WTC11 (cell line): ENCODE measurements at places on chromosomes 5 and 9. TPM values are rescaled to one million over a fixed set of nuclear protein-coding genes. Genes with fewer than 3 reads are reported as not detected.

The ECM2 gene
- not detected in 3 replicates for total RNA-seq

GRCh38 chr9:134317790-134318414 lies 8.4 kb upstream of the RXRA start:
- H3K4me1 ChIP-seq = peaks cover 17% of the 10 kb centered on the region
- H3K27ac ChIP-seq = no peak overlapping the region
- no peaks in the 10 kb centered on the region for H3K36me3 ChIP-seq

DNA sequence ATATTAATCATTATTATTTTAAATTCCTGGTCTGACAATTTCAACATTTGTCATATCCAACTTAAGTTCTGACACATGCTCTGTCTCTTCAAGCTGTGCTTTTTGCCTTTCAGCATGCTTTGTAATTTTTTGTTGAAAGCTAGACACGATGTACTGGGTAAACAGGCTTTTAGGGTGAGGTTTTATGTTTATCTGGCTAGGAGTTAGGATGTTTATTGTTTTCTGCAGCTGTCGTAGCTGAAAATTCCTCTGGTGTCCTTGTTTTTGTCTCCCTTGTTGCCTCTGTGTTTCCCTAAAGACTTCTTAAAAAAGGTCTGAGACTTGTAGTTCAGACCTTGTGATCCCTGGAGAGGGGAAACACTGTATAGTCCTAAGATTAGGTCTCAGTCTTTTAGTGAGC lies 20.6 kb downstream of the TUT7 start:
- H3K27me3 ChIP-seq = no peaks in the 10 kb centered on the region
- peaks cover 47% of the 10 kb centered on the region for H3K36me3 ChIP-seq
- peaks cover 10% of the 10 kb centered on the region for H3K4me1 ChIP-seq
- DNase-seq = no peak
- H3K27ac ChIP-seq = no peak overlapping the region
- no peak overlapping the region for H3K4me3 ChIP-seq

GRCh38 chr9:136725612-136726011 lies 13.2 kb downstream of the DIPK1B start:
- peak overlapping the region; percentile 63 for H3K27ac ChIP-seq
- H3K4me1 ChIP-seq = peaks cover 17% of the 10 kb centered on the region
- H3K4me3 ChIP-seq = peak overlapping the region; percentile 99
- no peaks in the 10 kb centered on the region for H3K27me3 ChIP-seq
- DNase-seq = no peak

The CFAP90 gene
- 0.21 to 0.64 TPM (median 0.33 TPM) in 3 replicates for total RNA-seq

The CYSRT1 gene
- total RNA-seq = 2.8 to 3.5 TPM (median 2.9 TPM) in 3 replicates

- 0 out of 2 replicates have a peak, but pooled peaks cover 5% of the 10 kb centered on the region for H3K4me1 ChIP-seq
- no peaks in the 10 kb centered on the region for H3K36me3 ChIP-seq
- H3K27ac ChIP-seq = no peak overlapping the region
- no peak for DNase-seq
Measured at GRCh38 chr5:108660291-108660690, 87.4 kb upstream of the FER start.

DNA sequence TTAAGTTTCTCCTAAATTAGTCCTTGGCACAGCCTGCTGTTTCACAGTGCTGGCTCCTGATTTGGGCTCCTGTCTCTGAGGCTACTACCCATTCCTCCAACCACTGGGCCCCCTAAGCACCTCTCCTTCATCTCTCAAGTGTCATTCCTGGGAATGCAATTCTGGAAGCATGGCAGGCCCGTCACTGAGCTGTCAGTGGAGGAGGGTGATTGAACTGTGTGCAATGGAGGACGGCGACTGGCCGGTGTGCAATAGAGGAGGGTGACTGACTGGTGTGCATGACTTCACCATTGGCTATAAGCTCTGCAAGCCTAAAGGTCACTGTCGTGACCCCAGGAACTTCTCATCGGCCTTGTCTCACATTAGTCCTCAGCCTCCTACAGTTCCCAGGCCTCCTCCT lies 12.4 kb upstream of the IL17B start:
- H3K4me3 ChIP-seq = no peak overlapping the region
- H3K4me1 ChIP-seq = no peaks in the 10 kb centered on the region
- no peaks in the 10 kb centered on the region for H3K36me3 ChIP-seq
- no peak for DNase-seq

DNA sequence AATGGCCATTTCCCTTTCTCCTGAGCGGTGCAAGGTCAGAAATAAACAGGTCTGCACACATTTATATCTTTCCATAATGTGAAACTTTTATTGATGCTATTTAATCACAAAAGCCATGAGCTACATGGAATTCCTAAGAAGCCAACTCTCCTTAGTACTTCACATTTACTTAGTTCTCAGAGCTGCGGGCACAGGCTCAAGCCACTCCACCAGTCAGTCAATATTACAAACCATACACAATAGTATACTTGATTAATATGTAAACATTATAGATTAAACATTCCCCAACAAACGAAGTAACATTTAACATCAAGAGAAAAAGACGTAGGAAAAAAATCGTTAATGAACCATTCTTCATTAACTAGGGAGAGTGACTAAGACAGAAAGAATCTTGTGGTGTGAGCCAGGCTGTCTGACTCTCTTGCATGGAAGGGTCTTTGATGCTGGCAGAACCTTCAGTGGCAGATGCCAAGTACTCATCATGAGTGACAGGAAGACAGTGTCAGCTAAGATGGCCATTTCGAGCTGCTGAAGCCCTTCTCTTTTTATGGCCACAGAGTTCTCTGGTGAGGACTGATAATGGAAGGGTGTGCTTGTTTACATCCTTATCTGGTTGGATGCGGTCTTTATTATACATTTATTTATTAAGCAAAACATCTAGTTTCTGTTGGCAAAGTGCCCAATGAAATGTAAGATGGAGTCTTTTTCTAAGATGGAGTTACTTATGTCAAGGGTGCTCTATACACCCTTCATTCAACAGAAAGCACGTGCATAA lies 115.5 kb upstream of the TUT7 start:
- no peak overlapping the region for H3K27ac ChIP-seq
- H3K27me3 ChIP-seq = peaks cover 5% of the 10 kb centered on the region; the same call in 1 of the 2 replicates
- no peaks in the 10 kb centered on the region for H3K36me3 ChIP-seq
- DNase-seq = no peak
- H3K4me3 ChIP-seq = no peak overlapping the region

GRCh38 chr5:116256717-116257116 lies 171.9 kb downstream of the COMMD10 start:
- H3K36me3 ChIP-seq = no peaks in the 10 kb centered on the region
- no peak overlapping the region for H3K4me3 ChIP-seq
- H3K27ac ChIP-seq = no peak overlapping the region
- DNase-seq = no peak
- no peaks in the 10 kb centered on the region for H3K27me3 ChIP-seq
- peaks cover 14% of the 10 kb centered on the region for H3K4me1 ChIP-seq

DNA sequence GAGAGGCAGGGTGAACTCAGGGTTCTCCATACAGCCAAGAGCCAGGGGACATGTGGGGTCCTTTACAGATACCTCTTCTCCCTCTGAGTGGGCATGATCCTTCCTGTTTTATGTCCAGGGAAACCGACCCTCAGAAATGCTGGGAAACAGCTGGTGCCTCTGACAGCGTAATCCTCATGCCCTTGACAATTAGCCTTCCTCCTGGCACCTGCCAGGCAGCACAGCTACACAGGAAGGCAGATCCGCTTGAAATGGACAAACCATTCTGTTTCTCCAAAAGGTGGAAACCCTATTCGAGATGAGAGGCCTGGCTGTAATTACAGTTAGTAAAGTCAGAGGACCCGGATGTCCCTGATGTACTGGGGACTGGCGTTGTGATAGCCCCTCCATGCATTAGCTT lies 7.2 kb downstream of the ERGIC1 start:
- no peak overlapping the region for H3K27ac ChIP-seq
- H3K27me3 ChIP-seq = no peaks in the 10 kb centered on the region
- H3K36me3 ChIP-seq = peaks cover 7% of the 10 kb centered on the region

- no peak overlapping the region for H3K27ac ChIP-seq
- DNase-seq = no peak
- no peak overlapping the region for H3K4me3 ChIP-seq
- H3K36me3 ChIP-seq = peaks cover 14% of the 10 kb centered on the region
- H3K27me3 ChIP-seq = no peaks in the 10 kb centered on the region
- no peaks in the 10 kb centered on the region for H3K4me1 ChIP-seq
Measured at GRCh38 chr5:75384218-75384617, 47.2 kb downstream of the HMGCR start.

- DNase-seq = no peak
- no peaks in the 10 kb centered on the region for H3K27me3 ChIP-seq
- peaks cover 9% of the 10 kb centered on the region for H3K36me3 ChIP-seq
- H3K4me1 ChIP-seq = no peaks in the 10 kb centered on the region
Measured at GRCh38 chr5:15474143-15474719, 25.7 kb upstream of the FBXL7 start.

DNA sequence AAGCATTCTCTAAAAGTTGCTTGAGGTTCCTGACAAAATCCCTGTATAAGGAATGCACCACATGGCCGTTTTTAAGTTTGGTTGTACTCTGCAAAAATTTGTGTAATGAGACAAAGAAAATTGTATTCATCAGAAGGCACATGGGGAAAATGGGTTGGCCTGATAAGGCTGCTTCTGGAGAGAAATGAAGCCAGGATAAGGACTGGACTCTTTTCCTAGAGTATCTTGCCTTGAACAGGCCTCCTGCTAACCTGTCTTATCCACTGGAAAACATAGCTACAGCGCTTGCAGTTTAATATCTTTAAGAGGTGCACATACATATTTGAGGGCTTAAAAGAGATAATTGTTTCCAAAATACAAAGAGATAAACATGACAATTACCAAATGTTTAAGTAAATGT lies 41.4 kb upstream of the IFNK start:
- H3K27me3 ChIP-seq = no peaks in the 10 kb centered on the region
- no peak overlapping the region for H3K27ac ChIP-seq
- no peak overlapping the region for H3K4me3 ChIP-seq

GRCh38 chr5:32278406-32278805 lies 34.3 kb downstream of the MTMR12 start:
- no peak for DNase-seq
- H3K27me3 ChIP-seq = no peaks in the 10 kb centered on the region
- peaks cover 20% of the 10 kb centered on the region for H3K36me3 ChIP-seq
- H3K4me3 ChIP-seq = no peak overlapping the region
- peak overlapping the region; percentile 96; the same call in 1 of the 2 replicates for H3K27ac ChIP-seq
- H3K4me1 ChIP-seq = peaks cover 85% of the 10 kb centered on the region

The SLC25A48 gene
- 0.76 to 1.1 TPM (median 1.1 TPM) in 3 replicates for total RNA-seq

GRCh38 chr5:1500411-1501091 lies 23.2 kb downstream of the LPCAT1 start:
- no peak overlapping the region for H3K4me3 ChIP-seq
- DNase-seq = no peak

The LRRC19 gene
- total RNA-seq = not detected in 3 replicates

DNA sequence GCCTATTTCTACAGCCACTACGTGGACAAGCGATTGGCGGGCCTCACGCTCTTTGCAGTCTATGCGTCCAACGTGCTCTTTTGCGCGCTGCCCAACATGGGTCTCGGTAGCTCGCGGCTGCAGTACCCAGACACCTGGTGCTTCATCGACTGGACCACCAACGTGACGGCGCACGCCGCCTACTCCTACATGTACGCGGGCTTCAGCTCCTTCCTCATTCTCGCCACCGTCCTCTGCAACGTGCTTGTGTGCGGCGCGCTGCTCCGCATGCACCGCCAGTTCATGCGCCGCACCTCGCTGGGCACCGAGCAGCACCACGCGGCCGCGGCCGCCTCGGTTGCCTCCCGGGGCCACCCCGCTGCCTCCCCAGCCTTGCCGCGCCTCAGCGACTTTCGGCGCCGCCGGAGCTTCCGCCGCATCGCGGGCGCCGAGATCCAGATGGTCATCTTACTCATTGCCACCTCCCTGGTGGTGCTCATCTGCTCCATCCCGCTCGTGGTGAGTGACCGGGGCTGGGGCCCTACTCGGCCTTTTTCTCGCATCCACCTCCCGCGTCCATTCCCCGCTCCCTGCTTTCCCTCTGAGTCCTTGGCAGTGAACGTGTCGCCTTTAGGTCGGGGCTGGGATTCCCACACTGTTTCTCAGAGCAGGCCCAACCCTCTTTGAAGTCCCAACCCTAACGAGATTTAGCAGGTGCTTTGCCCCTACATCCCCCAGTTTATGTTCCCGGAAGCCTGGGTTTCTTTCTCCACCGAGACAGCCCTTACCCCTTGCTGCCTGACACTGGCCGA lies 1.8 kb downstream of the PTGER4 start:
- peak; percentile 45 for DNase-seq
- H3K27me3 ChIP-seq = peaks cover 76% of the 10 kb centered on the region
- H3K4me1 ChIP-seq = peaks cover 40% of the 10 kb centered on the region
- H3K27ac ChIP-seq = no peak overlapping the region

- H3K27ac ChIP-seq = no peak overlapping the region
- DNase-seq = no peak
- peaks cover 2% of the 10 kb centered on the region for H3K27me3 ChIP-seq
- H3K36me3 ChIP-seq = peaks cover 63% of the 10 kb centered on the region
- peaks cover 14% of the 10 kb centered on the region for H3K4me1 ChIP-seq
Measured at GRCh38 chr9:125457357-125457756, 195.7 kb downstream of the GAPVD1 start.

DNA sequence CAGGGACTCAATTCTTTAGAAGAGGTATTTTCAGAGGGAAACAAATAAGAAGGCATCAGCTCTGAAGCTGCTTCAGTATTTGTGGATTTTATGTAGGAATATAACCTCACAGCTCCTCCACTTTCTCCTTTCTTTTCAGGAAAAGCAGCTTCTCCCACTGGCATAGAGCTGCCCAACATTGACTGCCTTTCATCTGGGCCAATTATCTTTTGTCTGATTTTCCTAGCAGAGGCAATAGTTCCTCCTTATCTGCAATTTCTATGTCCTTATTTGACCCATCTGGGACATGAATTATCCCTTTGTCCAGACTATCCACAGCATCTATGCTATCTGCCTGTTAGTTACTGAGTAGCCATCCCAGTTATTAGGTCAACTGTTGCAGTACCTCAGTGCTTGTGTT lies 1671.2 kb upstream of the ACO1 start:
- no peaks in the 10 kb centered on the region for H3K4me1 ChIP-seq
- H3K4me3 ChIP-seq = no peak overlapping the region
- H3K27me3 ChIP-seq = no peaks in the 10 kb centered on the region
- H3K36me3 ChIP-seq = no peaks in the 10 kb centered on the region
- no peak for DNase-seq

- peak overlapping the region; percentile 18; the same call in 1 of the 2 replicates for H3K27ac ChIP-seq
- DNase-seq = no peak
- H3K4me1 ChIP-seq = peaks cover 56% of the 10 kb centered on the region
- H3K36me3 ChIP-seq = no peaks in the 10 kb centered on the region
- H3K27me3 ChIP-seq = no peaks in the 10 kb centered on the region; the same call in 1 of the 2 replicates
Measured at GRCh38 chr5:114447084-114447773, 85.4 kb downstream of the KCNN2 start.

DNA sequence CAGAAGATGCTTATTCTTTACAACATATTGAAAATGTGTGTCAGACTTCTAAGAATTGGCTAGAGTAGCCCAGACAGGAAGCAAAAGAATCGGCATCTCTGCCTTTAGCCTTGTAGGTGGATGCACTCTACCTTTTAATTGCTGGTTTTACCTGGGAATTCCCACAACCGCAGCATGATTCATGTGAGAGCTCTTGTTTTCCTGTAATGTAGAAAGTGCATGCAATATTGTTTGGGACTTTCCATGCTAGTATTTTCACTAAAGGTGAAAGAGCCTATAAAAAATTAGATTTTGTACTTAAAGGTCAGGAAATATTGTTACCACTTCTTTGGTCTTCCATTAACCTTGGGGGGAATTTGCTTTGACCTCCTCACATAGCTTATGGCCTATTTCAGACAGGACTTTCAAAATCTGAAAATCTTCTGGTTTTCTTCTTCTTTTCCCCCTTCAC lies 89.8 kb downstream of the NTRK2 start:
- no peaks in the 10 kb centered on the region for H3K36me3 ChIP-seq
- H3K27me3 ChIP-seq = no peaks in the 10 kb centered on the region
- H3K27ac ChIP-seq = no peak overlapping the region
- DNase-seq = no peak
- no peak overlapping the region for H3K4me3 ChIP-seq

- no peaks in the 10 kb centered on the region for H3K4me1 ChIP-seq
- no peak overlapping the region for H3K27ac ChIP-seq
- DNase-seq = no peak
- peaks cover 11% of the 10 kb centered on the region for H3K36me3 ChIP-seq
- H3K4me3 ChIP-seq = no peak overlapping the region
Measured at GRCh38 chr5:131644822-131645221, 9.8 kb upstream of the RAPGEF6 start.
